Stimulated activated CD8-positive, alpha-beta memory T cell treated with anti-CD3 and anti-CD28 coated beads, Interleukin-7, amount 100 ng/mL, for 24 hours (primary cell): ENCODE measurements at places on chromosomes 3 and 15.

GRCh38 chr3:15562560-15562959 lies 38.8 kb downstream of the HACL1 start:
- DNase-seq, result no peak

DNA sequence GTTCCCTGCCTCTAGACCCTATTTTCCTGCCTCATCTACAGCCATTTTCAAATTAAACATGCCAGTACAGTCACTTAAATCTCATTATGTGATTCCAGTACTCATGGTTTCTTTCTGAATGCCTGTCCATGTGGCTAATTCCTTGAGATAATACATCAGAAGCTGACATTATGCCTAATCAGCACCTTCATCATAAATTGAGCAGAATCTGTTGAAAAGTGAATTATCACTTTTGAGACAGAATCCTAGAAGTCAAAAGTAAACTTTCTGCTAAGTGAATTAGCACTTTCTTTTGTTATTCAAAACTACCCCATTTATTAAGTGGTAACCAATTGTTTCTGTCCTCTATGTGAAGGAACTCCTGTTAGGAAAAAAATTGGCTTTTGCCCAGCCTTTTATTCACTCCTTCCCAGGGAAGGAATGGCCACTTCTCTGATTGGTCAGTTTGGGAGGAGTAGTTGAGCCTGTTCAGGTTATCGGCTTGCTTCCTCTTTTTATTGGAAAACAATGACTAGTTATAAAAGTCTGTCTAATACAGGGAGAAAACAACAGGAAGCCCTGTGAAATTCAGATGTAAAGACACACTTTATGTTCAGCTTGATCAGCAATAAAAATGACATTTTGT lies 40.5 kb downstream of the OSTN start:
- no peak for DNase-seq

- DNase-seq, result no peak
These were observed 22.2 kb upstream of the GMPPB start for GRCh38 chr3:49745986-49746385.

DNA sequence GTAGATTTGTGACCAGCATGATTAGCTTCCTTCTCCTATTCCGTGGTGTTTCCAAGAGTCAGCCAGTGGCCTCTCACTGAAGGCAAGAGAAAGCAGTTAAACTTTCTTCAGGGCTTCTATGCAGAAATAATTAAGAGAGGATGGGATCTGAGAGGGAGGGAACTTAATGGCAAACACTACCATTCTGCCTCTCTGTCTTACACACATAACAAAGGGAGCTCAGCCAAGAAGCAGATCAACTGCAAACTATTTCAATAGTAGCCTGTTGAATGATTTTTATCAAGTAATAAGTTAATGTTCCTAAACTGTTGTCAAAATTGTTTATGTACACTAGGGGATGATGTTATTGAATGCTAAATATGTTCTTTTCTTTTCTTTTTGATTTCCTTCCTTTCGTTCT lies 11.8 kb downstream of the OXSR1 start:
- no peak for DNase-seq

DNA sequence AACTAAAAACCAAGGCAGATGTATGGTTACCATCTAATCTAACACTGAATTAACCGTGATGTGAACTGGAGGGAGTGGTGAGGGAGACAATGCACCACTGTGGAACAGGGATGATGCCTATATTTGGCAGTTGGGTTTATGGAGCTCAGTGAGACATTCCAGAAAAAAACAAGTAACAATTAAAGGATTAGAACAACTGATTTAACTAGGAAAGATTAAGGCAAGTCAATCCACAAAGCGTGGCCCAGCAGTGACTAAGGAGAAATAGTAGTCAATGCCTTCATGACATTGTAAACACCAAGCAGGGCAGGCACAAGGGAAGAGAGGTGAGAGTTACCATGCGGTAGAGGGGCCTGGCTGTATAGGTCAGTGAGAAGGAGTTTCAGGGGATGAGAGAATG lies 38.1 kb downstream of the CHAC1 start:
- DNase-seq, result no peak
